Breast epithelium (tissue), 4 donors: ENCODE measurements at places on chromosomes 12 and 14. TPM values are rescaled to one million over a fixed set of nuclear protein-coding genes. Genes with fewer than 3 reads are reported as not detected.

GRCh38 chr14:73313151-73313550 lies 75.8 kb downstream of the PAPLN start:
- DNase-seq = no peak
- no peaks in the 10 kb centered on the region for H3K27me3 ChIP-seq
- no peak overlapping the region for H3K4me3 ChIP-seq

DNA sequence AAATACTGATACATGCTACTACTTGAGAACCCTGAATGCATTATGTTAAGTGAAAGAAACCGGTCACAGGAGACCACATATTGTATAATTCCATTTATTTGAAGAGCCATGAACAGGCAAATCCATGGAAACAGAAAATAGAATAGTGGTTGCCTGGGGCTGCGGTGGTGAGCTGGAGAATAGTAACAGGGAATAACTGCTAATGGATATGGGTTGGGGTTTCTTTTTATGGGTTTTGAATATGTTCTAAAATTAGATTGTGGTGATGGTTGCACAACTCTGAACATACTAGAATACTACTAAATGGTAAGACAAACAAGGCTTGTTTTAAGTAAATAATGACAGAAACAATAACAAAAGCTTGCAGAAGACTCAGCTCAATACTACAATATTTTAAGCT lies 293.0 kb downstream of the BTG1 start:
- no peak overlapping the region for H3K27ac ChIP-seq
- DNase-seq = no peak
- H3K4me1 ChIP-seq = no peaks in the 10 kb centered on the region
- H3K36me3 ChIP-seq = no peaks in the 10 kb centered on the region

- H3K27ac ChIP-seq = no peak overlapping the region
- H3K4me1 ChIP-seq = no peaks in the 10 kb centered on the region
- no peak for DNase-seq
- H3K27me3 ChIP-seq = no peaks in the 10 kb centered on the region
- no peaks in the 10 kb centered on the region for H3K36me3 ChIP-seq
These were observed 4.6 kb downstream of the PKP2 start for GRCh38 chr12:32891956-32892355.

GRCh38 chr12:41881891-41882805 lies 262.5 kb downstream of the GXYLT1 start:
- DNase-seq = no peak
- no peaks in the 10 kb centered on the region for H3K27me3 ChIP-seq
- H3K4me1 ChIP-seq = no peaks in the 10 kb centered on the region
- no peak overlapping the region for H3K27ac ChIP-seq

- no peaks in the 10 kb centered on the region for H3K27me3 ChIP-seq
- H3K36me3 ChIP-seq = no peaks in the 10 kb centered on the region
- H3K27ac ChIP-seq = no peak overlapping the region
- DNase-seq = no peak
- H3K4me3 ChIP-seq = no peak overlapping the region
These were observed 9.2 kb downstream of the KRT1 start for GRCh38 chr12:52670961-52671360.

GRCh38 chr14:67400434-67400833 lies 11.5 kb downstream of the PLEK2 start:
- H3K4me1 ChIP-seq = no peaks in the 10 kb centered on the region
- DNase-seq = no peak
- no peak overlapping the region for H3K4me3 ChIP-seq
- no peaks in the 10 kb centered on the region for H3K36me3 ChIP-seq

- H3K27ac ChIP-seq = peak overlapping the region; percentile 92
- no peaks in the 10 kb centered on the region for H3K27me3 ChIP-seq
- H3K36me3 ChIP-seq = no peaks in the 10 kb centered on the region
- H3K4me3 ChIP-seq = no peak overlapping the region
- peaks cover 37% of the 10 kb centered on the region for H3K4me1 ChIP-seq
These were observed 25.7 kb upstream of the TC2N start for GRCh38 chr14:91893007-91893406.

DNA sequence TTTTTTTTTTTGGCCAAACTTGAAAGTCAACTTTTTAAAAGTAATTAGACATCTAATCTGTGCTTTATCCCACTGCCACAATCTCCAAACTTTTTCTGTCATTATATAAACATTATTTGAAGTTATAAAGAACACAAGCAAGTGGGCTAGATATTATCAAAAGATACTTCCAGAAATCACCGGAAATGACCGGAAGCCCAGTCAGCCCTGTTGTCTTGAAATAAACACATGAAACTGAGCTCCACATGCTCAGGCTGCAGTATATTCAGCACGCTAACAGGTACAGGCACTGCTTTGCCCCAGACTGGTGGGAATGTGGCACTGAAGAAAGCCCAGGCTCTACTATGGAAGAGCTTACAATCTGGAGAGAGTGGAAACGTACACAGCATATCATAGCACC lies 158.9 kb upstream of the PLEKHG7 start:
- peaks cover 3% of the 10 kb centered on the region for H3K4me1 ChIP-seq
- H3K27me3 ChIP-seq = no peaks in the 10 kb centered on the region
- no peak overlapping the region for H3K27ac ChIP-seq
- no peak for DNase-seq
- no peak overlapping the region for H3K4me3 ChIP-seq
- H3K36me3 ChIP-seq = no peaks in the 10 kb centered on the region

- no peak for DNase-seq
- no peak overlapping the region for H3K4me3 ChIP-seq
- no peaks in the 10 kb centered on the region for H3K36me3 ChIP-seq
- no peak overlapping the region for H3K27ac ChIP-seq
- H3K27me3 ChIP-seq = no peaks in the 10 kb centered on the region
These were observed 145.1 kb downstream of the PPM1H start for GRCh38 chr12:62789851-62790250.

DNA sequence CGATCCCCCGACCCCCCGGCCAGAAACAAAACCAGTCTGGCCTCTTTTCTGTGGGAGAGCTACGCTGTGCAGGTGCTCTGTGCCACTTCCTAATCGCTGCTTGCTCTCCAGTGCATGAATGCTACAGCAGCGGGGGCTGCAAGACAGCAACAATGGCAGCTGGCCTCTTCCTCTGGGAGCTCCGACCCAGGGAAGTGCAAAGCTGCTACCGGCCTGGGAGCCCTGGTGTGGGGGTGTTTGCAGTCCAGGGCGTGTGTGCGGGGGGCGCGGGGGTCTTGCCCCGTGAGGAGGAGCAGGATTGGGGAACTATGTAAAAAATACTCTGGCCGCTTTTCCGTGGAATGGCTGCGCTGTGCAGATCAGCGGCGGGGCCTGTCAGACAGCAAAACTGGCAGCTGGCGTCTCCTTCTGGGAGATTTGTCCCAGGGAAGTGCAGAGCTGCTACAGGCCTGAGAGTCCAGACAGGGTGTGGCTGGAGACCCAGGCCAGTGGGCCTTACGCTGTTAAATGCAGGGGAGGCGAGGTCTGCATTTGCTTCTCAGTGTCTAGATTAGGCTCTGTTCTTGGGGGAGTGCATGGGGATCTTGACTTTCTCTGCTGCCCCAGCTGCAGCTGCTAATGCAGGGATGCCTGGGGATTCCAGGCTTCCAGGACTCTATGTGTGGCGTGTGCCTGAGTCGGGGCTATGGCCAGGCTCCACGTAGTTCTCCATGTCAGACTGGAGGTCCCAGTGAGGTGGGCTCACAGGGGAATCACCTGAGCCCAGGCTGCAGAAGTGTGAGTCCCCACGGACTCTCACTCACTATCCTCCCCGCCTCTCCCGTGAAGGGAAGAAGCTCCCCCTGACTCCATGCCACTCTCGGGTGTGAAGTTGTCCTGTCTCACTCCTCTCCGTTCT lies 344.5 kb downstream of the AEBP2 start:
- H3K4me3 ChIP-seq = no peak overlapping the region
- no peak overlapping the region for H3K27ac ChIP-seq
- H3K36me3 ChIP-seq = no peaks in the 10 kb centered on the region
- H3K27me3 ChIP-seq = no peaks in the 10 kb centered on the region
- no peaks in the 10 kb centered on the region for H3K4me1 ChIP-seq
- DNase-seq = no peak

GRCh38 chr12:6834254-6834653 lies 6.0 kb downstream of the P3H3 start:
- H3K4me1 ChIP-seq = peaks cover 6% of the 10 kb centered on the region
- H3K36me3 ChIP-seq = no peaks in the 10 kb centered on the region
- H3K4me3 ChIP-seq = no peak overlapping the region
- DNase-seq = no peak
- no peak overlapping the region for H3K27ac ChIP-seq
- no peaks in the 10 kb centered on the region for H3K27me3 ChIP-seq

DNA sequence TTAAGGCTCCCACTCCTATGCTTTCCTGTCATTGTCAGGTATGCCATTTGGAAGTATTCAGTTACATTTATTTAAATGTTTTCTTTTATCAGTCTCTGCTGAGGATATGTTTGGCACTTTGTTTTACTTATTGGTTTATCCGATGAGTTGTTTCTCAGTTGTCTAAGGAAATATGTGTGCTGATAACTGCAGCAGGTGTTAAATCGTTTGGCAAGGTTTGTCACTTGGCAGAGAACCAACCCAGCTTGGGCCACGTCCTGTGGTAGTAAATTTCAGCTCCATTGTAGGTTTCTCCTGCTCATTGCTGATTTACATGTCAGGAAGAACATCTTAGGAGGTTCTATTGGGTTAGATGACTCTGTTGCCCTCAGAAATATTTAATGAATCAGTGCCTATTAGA lies 22.0 kb upstream of the MGST1 start:
- H3K27me3 ChIP-seq = no peaks in the 10 kb centered on the region
- H3K27ac ChIP-seq = no peak overlapping the region
- H3K4me1 ChIP-seq = no peaks in the 10 kb centered on the region
- no peaks in the 10 kb centered on the region for H3K36me3 ChIP-seq

- H3K36me3 ChIP-seq = no peaks in the 10 kb centered on the region
- no peak overlapping the region for H3K27ac ChIP-seq
- no peak overlapping the region for H3K4me3 ChIP-seq
- no peaks in the 10 kb centered on the region for H3K27me3 ChIP-seq
- DNase-seq = no peak
- no peaks in the 10 kb centered on the region for H3K4me1 ChIP-seq
These were observed 84.1 kb downstream of the KIF26A start for GRCh38 chr14:104222396-104223036.

DNA sequence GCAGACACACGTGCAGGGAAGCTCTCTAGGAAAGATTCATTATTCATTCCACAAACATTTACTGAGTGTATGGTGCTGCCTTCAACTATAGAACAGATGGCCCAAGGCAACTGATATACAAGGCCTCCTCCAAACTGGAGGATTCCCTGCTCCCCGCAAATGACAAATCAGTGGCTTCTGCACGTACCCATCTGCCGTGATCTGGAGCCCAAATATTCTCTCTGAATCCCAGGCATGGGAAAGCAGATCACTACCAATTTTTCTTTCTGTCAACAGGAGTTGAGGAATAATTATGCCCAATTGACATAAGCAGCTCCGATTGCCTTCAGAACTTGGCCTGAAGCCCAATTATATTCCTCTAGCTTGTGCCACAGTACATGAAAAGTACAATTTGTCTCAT lies 174.2 kb upstream of the CCDC196 start:
- H3K4me1 ChIP-seq = no peaks in the 10 kb centered on the region
- H3K36me3 ChIP-seq = no peaks in the 10 kb centered on the region
- no peak overlapping the region for H3K4me3 ChIP-seq
- no peaks in the 10 kb centered on the region for H3K27me3 ChIP-seq
- no peak for DNase-seq

- H3K27ac ChIP-seq = peak overlapping the region; percentile 50
- no peaks in the 10 kb centered on the region for H3K27me3 ChIP-seq
- DNase-seq = no peak
- no peaks in the 10 kb centered on the region for H3K36me3 ChIP-seq
These were observed 17.2 kb downstream of the RILPL1 start for GRCh38 chr12:123516216-123516780.

- H3K27me3 ChIP-seq = no peaks in the 10 kb centered on the region
- no peak overlapping the region for H3K27ac ChIP-seq
- H3K4me1 ChIP-seq = no peaks in the 10 kb centered on the region
These were observed 17.0 kb downstream of the SLC4A8 start for GRCh38 chr12:51441583-51441982.

DNA sequence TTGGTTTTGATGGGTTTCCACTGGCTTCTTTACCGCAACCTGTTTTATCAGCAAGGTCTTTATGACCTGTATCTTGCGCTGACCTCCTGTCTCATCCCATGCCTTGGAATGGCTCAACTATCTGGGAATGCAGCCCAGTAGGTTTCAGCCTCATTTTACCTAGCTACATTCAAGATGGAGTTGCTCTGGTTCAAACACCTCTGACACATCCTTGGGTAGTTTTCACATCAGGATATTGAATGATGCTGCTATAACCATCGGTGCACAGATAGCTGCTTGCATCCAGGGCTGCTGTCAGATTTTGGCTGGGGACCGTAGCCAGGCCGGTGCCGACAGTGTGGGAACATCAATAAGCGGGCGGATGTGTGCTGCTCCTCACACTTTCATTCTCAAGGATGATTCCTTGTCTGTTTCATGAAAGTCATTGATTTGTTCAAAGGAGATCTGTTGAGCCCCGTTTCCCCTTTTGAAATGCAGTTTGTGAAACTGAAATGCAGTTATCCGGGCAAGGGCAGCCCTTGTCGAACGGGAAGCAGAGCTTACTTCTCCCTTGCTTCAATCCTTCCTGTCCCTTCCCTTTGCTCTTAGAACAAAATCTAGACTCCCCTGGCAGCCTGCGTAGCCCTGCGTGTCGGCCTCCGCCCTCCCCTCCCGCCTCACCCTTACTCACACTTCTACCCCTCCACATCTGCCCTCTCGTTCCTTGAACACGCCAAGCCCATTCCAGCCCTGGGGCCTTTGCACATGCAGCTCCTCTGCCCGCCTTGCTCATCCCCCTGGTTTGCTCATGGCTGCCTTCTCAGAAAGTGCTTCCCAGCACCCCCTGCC lies 49.2 kb upstream of the NCOR2 start:
- peaks cover 5% of the 10 kb centered on the region for H3K4me1 ChIP-seq
- H3K4me3 ChIP-seq = no peak overlapping the region
- H3K27ac ChIP-seq = no peak overlapping the region

- no peak overlapping the region for H3K4me3 ChIP-seq
- H3K27ac ChIP-seq = no peak overlapping the region
- H3K27me3 ChIP-seq = no peaks in the 10 kb centered on the region
These were observed 128.9 kb downstream of the CCER1 start for GRCh38 chr12:90826036-90826435.

DNA sequence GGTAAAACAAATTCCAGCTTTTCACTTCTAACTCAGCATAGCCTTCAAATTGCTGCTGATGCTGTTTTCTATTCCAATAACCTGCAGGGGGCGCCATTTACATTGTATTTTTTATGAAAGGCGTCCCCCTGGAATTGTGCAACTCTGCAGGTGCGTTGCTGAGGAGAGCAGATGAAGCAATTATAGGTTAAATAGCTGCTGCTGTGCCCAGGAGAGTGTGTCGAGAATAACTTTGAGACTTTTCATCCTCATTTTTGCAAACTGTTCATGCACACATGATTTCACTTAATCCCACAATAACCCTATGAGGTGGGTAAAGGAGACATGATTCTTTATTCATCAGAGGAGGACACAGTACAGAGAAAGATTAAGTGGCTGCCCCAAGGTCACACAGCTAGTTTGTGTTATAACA lies 75.7 kb downstream of the MYRFL start:
- DNase-seq = peak; percentile 58
- H3K36me3 ChIP-seq = no peaks in the 10 kb centered on the region
- no peaks in the 10 kb centered on the region for H3K27me3 ChIP-seq

Gene BBS10
- total RNA-seq = 22.2 TPM

Gene GNPNAT1
- 13.1 TPM for total RNA-seq

Gene DCN
- total RNA-seq = 1,702 TPM

Gene DPPA3
- total RNA-seq = not detected

Gene SUOX
- 29.9 TPM for total RNA-seq

Gene ANKRD33
- total RNA-seq = not detected

Gene CLEC4C
- not detected for total RNA-seq

Gene KRT3
- not detected for total RNA-seq

Gene ATL1
- total RNA-seq = 22.0 TPM

Gene CLEC4E
- total RNA-seq = 2.3 TPM

Gene FGD4
- total RNA-seq = 56.3 TPM
